Fibroblast of lung (primary cell): ENCODE measurements at places on chromosomes 1 and 21.
A peak's percentile ranks its signal among the peaks of the same experiment; 100 is the strongest.

- peak; percentile 29 for DNase-seq
Observed at GRCh38 chr1:114703242-114703641, 7.9 kb upstream of the AMPD1 start.

DNA sequence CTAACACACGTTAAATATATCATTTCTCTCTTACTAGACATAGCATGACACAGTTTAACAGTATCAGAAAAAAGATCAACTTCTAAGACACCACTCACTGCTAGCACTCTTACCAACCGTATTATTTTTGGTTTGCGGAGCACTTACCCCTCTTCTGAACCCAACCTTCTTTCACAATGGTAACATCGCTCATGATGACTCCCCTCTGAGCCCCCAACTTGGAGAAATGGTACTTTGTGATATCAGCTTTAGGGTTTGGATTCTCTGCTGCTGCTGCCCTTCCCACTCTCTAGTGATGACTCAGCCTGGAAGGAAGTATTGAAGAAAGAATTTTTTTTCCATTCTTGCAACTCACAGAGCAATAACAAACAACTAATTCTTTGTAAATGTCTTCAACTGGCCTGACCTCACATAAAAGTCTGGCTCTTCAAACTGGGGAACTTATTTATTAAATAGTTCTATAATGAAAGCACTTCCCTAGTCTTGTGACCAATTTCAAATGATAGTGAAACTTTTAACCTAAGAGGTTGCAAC, 7.0 kb downstream of the AKT3 start:
- DNase-seq = peak; percentile 82

- no peak for DNase-seq
Observed at GRCh38 chr1:23417570-23417969, 7.0 kb downstream of the TCEA3 start.

DNA sequence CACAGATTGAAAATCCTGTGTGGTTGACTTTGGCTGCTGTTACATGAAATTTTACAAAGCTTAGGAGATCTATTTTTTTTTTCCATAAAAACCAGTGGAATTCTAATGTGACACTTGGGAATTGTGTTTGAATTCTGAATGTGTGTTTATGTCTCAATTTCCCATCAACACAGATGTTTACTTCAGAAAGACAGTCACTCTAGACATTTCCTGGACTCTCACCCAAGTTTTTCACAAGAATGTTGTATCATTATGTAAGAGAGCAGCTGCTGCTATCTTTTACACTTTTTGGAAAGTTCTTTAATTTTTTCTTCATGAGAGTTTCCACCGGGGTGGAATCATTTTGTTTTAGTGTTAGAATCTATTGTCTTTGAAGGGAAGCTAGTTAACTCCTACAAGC, 210.1 kb downstream of the GIPC2 start:
- DNase-seq = no peak

DNA sequence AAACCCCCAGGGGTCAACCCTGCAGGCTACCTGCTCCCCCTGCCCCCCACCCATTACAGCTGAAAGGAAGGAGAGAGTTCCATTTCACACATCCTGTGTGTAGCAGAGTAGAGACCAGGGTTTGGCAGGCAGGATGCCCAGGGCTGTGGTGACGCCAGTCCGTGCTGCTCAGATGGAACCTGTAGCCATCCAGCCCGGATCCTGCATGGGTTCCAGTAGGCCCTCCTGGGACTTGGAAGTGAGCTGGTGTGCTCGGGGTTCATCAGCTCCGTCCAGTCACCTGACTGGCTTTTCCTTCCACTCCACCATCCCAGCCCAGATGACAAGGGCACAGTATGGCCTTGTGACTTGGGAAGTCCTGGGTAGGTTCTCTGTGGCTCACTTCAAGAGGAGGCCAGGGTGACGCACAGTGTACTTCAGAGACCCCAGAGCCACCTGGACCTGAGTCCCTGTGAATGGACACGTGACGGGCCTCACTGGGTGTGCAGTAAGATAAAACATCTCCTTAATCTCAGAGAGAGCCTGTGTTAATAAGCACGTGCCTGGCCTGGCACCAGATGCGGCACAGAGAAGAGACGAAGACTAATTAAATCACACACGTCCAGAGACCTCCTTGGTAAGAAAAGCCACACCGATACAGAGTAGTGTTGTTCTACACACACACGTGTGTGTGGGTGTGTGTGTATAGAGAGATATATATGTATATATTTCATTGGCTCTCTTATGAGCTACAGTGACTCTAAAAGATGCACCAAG, 16.0 kb downstream of the ITPKB start:
- DNase-seq = no peak

GRCh38 chr1:18353528-18353927, 127.2 kb upstream of the KLHDC7A start:
- no peak for DNase-seq

DNA sequence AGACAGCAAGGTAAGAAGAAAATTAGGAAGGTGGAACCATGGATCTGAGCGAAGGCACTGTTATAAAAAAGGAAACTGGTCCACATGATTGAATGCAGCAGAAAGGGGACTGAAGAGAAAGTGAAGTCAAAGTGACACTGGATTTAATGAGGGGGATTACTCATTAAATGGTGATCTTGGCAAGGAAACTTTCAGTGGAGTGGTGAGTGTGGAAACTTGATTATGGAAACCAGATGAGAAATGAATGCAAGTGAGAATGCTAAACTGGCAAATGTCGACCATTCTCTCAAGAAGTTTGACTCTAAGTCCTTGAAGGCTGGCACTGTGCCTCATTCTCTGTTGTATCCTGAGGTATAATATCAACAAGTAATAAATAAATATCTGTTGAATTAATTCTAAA, 23.3 kb downstream of the COLGALT2 start:
- DNase-seq = no peak

DNA sequence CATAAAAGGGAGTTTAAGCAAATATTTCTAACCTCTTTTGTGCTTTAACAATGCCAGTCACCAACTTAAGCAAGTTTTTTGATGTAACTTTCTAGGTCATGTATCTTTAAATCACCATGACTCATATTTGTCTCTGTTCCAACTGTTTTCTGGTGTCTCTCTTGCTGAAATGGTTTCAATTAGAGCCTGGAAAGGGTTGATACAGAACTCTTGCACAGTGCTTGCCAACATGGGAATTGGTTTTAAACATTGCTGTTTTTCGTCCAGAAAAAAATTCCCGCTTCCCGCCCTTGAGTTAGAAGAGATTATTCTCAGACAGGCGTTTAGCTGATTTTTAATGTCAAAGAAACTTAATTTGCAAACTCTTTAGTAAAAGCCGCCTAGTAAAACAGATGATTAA, 46.4 kb upstream of the SLC22A15 start:
- peak; percentile 51 for DNase-seq

DNA sequence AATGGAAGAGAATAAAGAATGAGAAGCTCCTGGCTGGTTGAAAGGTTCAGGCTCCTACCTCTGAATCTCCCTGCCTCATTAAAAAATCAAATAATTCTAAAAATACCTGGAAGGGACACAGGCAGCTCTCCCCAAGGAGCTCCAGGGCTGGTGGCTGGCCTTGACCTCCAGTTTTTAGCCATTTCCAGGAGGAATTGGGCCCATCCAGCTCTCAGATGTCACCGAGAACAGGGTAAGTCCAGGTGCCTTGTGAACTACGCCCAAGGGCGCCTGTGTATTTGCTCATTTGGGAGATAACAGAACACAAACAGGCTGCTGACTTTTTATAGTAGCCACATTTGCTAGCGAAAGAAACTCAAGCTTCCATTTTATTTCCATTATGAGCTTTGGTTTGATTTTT, 321.0 kb upstream of the C1orf174 start:
- no peak for DNase-seq

DNA sequence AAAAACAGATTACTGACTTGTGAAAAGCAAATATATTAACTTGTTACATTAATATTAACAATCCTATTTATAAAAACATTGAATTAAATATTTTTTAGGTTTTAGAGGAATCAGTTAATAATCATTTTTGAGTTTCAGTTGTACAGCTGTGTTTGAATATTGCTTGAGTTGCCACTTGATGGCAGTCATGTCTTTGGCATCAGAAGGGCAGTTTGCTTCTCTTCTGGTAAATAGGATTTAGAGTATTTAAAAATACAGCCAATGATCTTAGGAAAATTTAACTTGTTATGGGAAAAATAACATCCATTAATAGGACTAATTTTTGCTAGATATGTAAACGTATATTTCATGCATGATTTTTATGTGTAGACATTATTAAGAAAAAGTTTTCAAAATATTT, 234.1 kb downstream of the NCAM2 start:
- peak; percentile 83 for DNase-seq

GRCh38 chr1:212205843-212206242, 79.4 kb upstream of the PPP2R5A start:
- DNase-seq = peak; percentile 59

- DNase-seq = peak; percentile 1
Observed at GRCh38 chr1:107914119-107914765, 50.7 kb downstream of the VAV3 start.

- peak; percentile 59 for DNase-seq
Observed at GRCh38 chr21:35796844-35797243, 263.5 kb downstream of the SETD4 start.

GRCh38 chr1:96425382-96426129, 296.0 kb upstream of the PTBP2 start:
- no peak for DNase-seq

GRCh38 chr21:28821276-28822122, 171.2 kb downstream of the LTN1 start:
- peak; percentile 26 for DNase-seq

- DNase-seq = no peak
Observed at GRCh38 chr1:170077926-170078325, 3.4 kb upstream of the KIFAP3 start.

GRCh38 chr21:39502631-39503030, 50.9 kb downstream of the SH3BGR start:
- DNase-seq = no peak

DNA sequence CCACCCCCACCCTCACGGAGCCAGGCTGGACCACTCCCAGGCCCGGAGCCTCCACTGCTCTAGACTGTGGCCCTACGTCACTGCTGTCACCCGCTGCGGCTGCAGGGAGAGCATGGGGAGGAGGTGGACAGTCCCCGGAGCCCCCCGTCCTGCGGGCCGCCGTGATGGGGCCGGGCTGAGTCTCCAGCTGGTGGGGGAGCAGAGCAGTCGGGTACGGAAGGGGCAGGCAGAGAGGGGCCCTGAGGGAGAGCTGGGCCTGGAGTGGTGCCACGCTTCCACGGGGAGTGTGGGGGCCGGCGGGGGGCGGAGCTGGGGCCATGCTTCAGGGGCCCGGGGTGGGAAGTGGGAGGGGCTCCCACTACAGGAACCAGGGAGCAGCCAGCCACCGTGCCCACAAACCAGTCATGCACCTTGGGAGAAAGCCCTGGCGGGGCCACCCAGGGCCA, 98.9 kb upstream of the KCNK1 start:
- DNase-seq = no peak

DNA sequence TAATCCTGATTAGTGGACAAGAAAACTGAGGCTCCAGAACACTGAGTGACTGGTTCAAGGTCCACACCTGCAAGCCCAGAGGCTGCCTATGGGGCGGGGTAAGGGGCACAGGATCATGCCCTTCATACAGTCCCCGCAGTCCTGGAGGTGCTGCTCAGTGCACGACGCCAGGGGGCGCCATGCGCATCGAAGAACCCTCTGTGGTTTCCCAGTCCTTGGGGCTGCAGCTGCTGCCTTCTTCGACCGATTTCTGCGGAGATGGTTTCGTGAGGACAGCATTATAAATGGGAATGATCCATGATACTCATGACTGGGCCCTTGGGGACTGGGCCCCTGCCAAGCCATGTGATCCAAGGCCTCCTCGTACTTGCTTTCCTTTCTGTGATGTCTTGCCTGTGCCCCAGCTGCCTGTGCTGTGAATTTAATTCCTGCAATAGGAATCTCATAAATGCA, 37.1 kb upstream of the ARHGEF10L start:
- DNase-seq = peak; percentile 75

DNA sequence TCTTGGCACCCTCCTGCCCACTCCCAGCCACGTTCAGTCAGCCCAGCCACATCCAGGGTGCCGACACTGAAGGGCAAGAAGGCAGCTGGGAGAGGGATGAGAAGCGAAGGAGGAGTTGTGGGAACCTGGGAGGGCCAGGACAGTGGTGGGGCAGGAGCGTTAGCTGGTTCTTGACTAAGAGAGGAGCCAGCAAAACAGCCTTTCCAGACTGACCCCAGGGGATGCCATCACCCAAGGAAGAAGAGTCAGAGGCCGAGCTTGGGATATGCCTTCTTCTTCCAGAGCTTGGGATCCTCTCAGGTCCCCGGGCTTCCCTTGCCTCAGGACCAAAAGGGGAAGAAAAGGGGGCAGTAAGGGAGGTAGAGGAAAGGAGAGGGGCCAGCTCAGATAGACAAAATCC, 7.2 kb downstream of the INKA2 start:
- no peak for DNase-seq

GRCh38 chr1:15222653-15223303, 24.2 kb upstream of the FHAD1 start:
- no peak for DNase-seq

- DNase-seq = peak; percentile 52
Observed at GRCh38 chr1:48236716-48237470, 14.4 kb downstream of the SLC5A9 start.

DNA sequence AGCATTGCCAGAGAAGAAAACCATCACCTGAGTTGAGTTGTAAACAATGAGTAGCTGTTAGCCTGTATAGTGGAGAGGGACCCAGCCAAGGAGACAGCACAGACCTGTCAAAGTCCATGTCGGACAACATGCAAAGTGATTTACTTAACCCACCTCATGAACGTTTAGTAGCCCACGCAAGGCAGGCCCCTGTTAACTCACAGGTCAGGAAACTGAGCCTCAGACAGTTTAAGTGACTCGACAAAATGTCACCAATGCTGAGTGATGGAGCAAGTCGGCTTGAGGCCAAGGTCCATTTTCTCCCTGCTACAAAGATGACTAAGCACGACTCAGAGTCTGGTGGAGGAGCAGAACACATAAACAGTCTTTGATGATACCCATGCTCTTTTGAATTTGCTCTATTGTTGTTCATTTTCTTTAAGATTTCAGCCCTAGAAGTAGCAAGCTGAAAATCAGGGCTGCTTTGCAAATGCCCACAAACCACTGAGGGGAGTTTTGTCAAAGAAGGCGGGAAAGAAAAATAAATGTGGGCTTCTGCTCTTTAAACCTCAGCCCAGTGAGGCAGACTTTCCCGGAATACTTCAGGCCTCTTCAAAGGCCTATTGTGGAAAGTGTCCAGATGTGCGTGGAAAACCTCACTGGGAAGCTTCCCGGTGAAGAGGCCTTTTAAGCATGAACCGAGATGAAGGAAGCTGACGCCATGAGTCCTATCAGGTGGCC, 83.8 kb upstream of the HOOK1 start:
- peak; percentile 98 for DNase-seq

DNA sequence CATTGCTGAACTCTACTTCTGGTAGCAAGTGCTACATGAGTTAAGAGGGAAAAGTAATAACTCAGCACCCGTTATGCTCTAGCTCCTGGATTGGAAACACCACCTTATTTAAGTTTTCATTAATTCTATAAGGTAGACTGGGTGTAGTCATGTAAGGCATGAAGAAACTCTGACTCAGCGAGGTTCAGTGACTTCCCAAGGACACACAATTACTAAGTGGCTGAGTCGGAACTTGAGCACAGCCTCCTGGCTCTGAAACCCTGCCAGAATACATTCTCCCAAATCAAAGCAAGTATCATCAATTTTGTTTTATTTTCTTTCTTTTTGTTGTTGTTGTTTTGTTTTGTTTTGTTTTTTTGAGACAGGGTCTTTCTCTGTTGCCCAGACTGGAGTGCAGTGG, 29.1 kb upstream of the SCCPDH start:
- DNase-seq = no peak
